CD4-positive, alpha-beta T cell (primary cell): ENCODE measurements at places on chromosomes 7 and 10.

GRCh38 chr10:32367793-32368453, 21.0 kb upstream of the EPC1 start:
- DNase-seq = peak; percentile 63
- H3K4me3 ChIP-seq = no peak overlapping the region
- H3K27me3 ChIP-seq = no peaks in the 10 kb centered on the region
- H3K27ac ChIP-seq = peak overlapping the region; percentile 38
- peaks cover 55% of the 10 kb centered on the region for H3K4me1 ChIP-seq

- H3K27me3 ChIP-seq = no peaks in the 10 kb centered on the region
- no peak for DNase-seq
- peaks cover 13% of the 10 kb centered on the region for H3K4me1 ChIP-seq
- H3K36me3 ChIP-seq = no peaks in the 10 kb centered on the region
Measured at GRCh38 chr7:156002362-156003066, 190.3 kb upstream of the SHH start.

GRCh38 chr10:116654816-116655215, 34.1 kb downstream of the PNLIPRP2 start:
- H3K4me1 ChIP-seq = no peaks in the 10 kb centered on the region
- peaks cover 8% of the 10 kb centered on the region for H3K27me3 ChIP-seq
- H3K36me3 ChIP-seq = no peaks in the 10 kb centered on the region
- H3K4me3 ChIP-seq = no peak overlapping the region
- no peak overlapping the region for H3K27ac ChIP-seq

DNA sequence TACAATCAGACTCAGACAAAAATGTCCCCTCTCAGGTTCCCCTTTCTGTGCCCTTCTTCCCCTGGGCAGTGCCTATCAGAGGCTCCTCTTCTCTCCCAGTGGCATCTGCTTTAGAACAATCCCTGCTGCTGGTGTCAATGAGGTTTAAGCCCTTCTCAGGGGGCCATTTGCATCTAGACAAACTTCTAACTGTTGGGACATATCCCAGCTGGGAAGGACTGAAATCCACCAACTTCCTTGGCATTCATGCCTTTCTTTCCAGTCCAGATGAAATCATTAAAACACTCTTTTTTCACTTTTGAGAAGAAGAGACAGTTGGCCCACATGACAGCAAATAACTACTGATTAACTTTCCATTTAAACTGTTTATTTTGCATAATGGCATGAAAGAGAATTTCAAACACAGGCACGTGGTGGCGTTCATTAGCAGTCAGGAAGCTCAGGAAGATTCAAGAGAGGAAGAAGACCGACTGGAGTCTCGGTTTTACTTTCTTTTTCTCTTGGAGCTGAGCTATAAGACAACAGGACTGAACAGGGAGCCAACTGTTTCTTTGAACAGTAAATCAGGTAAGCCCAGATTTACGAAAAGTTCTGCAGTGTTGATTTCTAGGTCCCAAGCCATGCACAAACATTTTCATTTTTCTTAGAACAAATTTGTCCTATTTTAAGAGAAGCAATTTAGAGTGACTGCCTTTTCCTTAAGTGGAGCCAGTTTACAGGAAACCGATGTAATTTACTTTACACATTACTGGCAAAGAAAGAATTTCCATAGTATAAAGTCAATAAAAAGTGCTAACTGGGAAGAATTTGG, at the start of gene GIMAP2:
Gene GIMAP2, plus strand, starts transcription at position 488 of the 811 bp plus-strand sequence. CDS start 1,354 bp downstream, outside the sequence.
- no peaks in the 10 kb centered on the region for H3K27me3 ChIP-seq
- H3K27ac ChIP-seq = peak within 1 kb of the TSS; percentile 78
- peak; percentile 53 for DNase-seq
- peaks cover 44% of the 10 kb centered on the region for H3K4me1 ChIP-seq
- peaks cover 22% of the 10 kb centered on the region for H3K36me3 ChIP-seq

DNA sequence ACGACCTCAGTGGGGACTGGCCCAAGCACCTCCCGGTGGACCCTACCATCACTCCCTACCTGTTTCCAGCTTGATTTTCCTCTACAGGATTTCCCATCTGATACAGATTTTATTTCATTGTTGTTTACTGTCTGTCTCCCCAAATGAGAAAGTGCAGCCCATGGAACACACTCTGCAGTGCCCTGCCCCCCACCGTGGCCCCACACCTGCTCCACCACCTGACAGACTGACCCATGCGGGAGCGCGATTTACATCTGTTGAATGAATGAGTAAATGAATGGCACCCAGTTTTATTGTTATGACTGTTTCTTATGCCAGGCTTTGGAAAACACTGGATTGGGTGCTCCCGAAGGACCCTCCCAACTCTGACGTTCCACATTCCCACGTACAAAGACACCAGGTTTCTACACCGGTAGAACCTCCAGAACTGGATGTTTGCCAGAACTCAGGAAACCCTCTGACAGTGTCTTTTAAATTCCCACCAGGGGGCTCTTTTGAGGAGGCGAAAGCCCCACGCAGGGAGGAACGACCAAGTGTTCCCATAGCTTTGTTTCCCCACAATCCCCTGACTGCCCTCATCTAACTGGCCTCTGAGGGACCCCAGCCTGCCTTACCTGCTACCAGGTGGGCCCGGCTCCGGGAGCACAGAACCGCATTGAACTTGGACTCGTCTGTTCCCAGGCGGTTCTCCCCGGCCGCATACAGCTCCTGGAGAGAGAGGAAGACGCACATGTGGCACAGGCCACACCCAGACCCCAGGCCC, 29.0 kb downstream of the PLAC9 start:
- peaks cover 98% of the 10 kb centered on the region for H3K36me3 ChIP-seq
- H3K4me1 ChIP-seq = no peaks in the 10 kb centered on the region
- no peak overlapping the region for H3K4me3 ChIP-seq
- H3K27me3 ChIP-seq = no peaks in the 10 kb centered on the region
- no peak for DNase-seq

DNA sequence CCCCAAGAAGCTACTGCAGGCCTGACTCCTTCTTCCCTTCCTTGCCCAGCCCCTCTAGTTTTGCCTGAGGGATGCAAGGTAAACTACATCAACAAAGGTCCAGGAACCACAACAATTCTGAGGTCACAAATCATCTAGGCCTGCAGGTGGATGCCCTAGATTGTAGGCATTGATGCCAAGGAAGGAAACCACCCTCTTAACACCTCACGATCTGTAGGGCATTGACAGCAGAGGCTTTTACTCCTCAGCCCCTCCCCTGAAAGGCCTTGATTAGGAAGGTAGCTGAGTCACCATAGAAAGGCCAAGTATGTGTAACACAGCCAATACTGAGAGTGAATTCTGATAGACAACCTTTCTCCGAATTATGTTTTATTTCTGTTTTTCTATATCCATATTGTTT, 46.7 kb upstream of the FAM3C start:
- H3K4me1 ChIP-seq = peaks cover 16% of the 10 kb centered on the region
- H3K27me3 ChIP-seq = no peaks in the 10 kb centered on the region
- no peak overlapping the region for H3K27ac ChIP-seq
- no peak for DNase-seq

DNA sequence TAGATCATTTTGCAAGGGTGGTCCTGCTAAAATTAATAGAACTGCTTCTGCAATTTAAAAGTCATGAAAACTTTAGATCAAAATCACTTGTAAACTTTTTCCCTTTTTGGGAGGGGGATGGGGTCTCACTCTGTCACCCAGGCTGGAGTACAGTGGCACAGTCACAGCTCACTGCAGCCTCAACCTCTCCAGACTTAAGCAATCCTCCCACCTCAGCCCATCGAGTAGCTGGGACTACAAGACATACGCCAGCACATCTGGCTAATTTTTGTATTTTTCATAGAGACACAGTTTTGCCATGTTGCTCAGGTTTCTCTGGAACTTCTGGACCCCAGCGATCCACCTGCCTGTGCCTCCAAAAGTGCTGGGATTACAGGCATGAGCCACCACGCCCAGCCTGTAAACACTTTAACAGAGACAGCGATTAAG, 79.7 kb downstream of the LRRC17 start:
- H3K36me3 ChIP-seq = no peaks in the 10 kb centered on the region
- no peaks in the 10 kb centered on the region for H3K4me1 ChIP-seq
- no peak for DNase-seq
- no peaks in the 10 kb centered on the region for H3K27me3 ChIP-seq
- H3K4me3 ChIP-seq = no peak overlapping the region

- no peaks in the 10 kb centered on the region for H3K4me1 ChIP-seq
- H3K27ac ChIP-seq = no peak overlapping the region
- H3K4me3 ChIP-seq = no peak overlapping the region
- H3K36me3 ChIP-seq = no peaks in the 10 kb centered on the region
- DNase-seq = no peak
Measured at GRCh38 chr7:146554556-146554955, 438.0 kb downstream of the CNTNAP2 start.

- H3K36me3 ChIP-seq = no peaks in the 10 kb centered on the region
- no peak for DNase-seq
- H3K27ac ChIP-seq = no peak overlapping the region
- no peak overlapping the region for H3K4me3 ChIP-seq
- H3K4me1 ChIP-seq = peaks cover 49% of the 10 kb centered on the region
Measured at GRCh38 chr10:110455446-110455845, 42.3 kb upstream of the DUSP5 start.

DNA sequence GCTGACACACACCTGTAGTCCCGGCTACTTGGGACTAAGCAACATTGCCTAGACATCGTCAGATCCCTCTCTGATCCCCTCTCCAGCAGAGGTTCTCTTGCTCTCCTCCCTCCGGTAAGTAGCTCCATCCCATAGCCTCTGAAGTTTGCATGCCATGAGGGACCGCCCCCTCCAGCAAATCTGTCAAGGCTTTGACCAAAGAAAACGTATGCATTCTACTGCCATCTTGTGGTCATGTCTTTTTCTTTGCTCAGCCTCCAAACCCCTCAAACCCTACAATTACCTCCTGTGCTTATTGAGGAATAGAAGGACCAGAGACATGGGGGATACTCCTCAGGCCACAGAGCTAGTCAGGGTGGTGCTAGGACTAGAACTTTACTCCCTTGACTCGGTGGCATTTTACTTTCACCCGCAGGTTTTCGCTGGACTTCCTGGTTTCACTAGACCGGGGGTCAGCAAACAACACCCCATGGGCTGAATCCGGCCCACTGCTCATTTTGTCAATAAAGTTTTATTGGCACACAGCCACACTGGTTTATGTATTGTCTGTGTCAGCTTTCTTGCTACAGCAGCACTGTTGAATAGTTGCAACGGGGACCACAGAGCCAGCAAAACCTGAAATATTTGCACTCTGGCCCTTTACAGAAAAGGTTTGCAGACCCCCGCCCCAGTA, 202.6 kb upstream of the FOXK1 start:
- no peak overlapping the region for H3K4me3 ChIP-seq
- no peak overlapping the region for H3K27ac ChIP-seq
- no peaks in the 10 kb centered on the region for H3K4me1 ChIP-seq
- H3K27me3 ChIP-seq = peaks cover 5% of the 10 kb centered on the region
- DNase-seq = no peak

- no peaks in the 10 kb centered on the region for H3K4me1 ChIP-seq
- no peak for DNase-seq
- no peaks in the 10 kb centered on the region for H3K36me3 ChIP-seq
- no peaks in the 10 kb centered on the region for H3K27me3 ChIP-seq
Measured at GRCh38 chr7:148588670-148589131, 1.9 kb upstream of the C7orf33 start.

- H3K36me3 ChIP-seq = no peaks in the 10 kb centered on the region
- DNase-seq = no peak
- no peak overlapping the region for H3K27ac ChIP-seq
- no peaks in the 10 kb centered on the region for H3K4me1 ChIP-seq
- no peak overlapping the region for H3K4me3 ChIP-seq
- H3K27me3 ChIP-seq = no peaks in the 10 kb centered on the region
Measured at GRCh38 chr7:88647825-88648224, 111.7 kb upstream of the ZNF804B start.

- DNase-seq = no peak
- H3K36me3 ChIP-seq = no peaks in the 10 kb centered on the region
- H3K27ac ChIP-seq = no peak overlapping the region
Measured at GRCh38 chr7:134533288-134533771, 6.0 kb downstream of the AKR1B10 start.

DNA sequence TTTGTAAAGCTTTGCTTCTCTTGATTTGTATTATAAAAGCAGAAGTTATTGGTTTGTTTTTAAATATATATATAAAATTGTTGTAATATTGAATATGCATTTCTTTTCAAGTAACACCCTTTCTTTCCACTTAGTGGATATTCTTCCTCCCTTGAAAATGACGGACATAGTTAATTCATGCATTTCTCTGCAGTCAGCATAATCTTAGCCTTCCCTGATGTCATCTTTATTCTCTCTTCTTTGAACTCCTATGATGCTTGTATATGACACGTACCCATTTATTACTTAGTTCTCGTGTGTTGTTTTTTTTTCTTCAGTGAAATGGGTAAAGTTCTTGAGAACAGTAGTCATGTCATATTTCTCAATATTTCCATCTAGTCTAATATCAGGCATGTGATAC, 191.2 kb downstream of the MDFIC start:
- H3K27me3 ChIP-seq = no peaks in the 10 kb centered on the region
- H3K4me3 ChIP-seq = no peak overlapping the region
- no peaks in the 10 kb centered on the region for H3K4me1 ChIP-seq
- H3K36me3 ChIP-seq = no peaks in the 10 kb centered on the region
- no peak for DNase-seq
- H3K27ac ChIP-seq = no peak overlapping the region

DNA sequence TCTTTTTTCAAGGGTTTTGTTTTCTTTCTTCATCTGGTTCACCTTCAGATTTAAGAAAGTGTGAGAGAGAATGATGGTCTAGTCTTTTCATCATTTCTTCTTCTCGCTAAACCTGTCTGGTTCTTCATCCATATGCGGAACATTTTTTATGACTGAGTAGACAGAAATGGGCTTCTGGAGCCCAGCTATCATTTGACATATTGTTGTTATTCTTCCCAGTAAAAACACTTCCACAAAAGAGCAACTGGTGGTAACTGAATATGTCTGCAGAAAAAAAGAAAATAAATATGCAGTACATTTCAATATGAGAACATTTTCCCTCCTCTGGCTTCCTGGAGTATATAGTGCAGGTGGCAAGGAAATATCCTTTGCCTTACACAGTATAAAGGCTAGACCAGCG, 209.5 kb downstream of the JCAD start:
- DNase-seq = no peak
- H3K4me3 ChIP-seq = no peak overlapping the region
- no peaks in the 10 kb centered on the region for H3K36me3 ChIP-seq
